ENCODE measurements at places on chromosomes 7 and 10.

- DNase-seq: no peak
Measured at GRCh38 chr10:120428754-120429153, 28.3 kb upstream of the PLPP4 start.

GRCh38 chr10:44427479-44427878 lies 42.6 kb upstream of the CXCL12 start:
- no peak for DNase-seq

GRCh38 chr7:44963364-44964290 lies 15.2 kb downstream of the MYO1G start:
- DNase-seq: no peak

- DNase-seq: no peak
Measured at GRCh38 chr10:12888470-12888869, 113.0 kb downstream of the CCDC3 start.

DNA sequence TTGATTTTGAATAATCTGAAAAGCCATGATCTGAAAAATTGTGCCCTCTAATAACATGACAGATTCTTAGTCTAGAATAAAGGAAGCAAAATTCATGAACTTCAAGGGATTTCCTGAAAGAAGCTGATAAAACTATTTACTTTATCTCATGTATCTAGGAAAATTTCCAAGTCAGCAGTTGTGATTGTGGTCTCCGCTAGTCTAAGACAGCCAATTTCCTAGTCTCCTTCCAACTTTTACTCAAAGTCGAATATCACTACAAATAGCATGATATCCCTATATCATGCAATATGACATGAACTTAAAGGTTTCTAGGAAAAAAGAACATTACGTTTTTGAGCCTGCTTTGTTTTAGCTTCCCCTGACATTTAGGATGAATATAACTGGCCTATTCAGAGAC lies 202.1 kb upstream of the GHITM start:
- DNase-seq: no peak

GRCh38 chr7:25982684-25983083 lies 169.3 kb upstream of the NFE2L3 start:
- no peak for DNase-seq

DNA sequence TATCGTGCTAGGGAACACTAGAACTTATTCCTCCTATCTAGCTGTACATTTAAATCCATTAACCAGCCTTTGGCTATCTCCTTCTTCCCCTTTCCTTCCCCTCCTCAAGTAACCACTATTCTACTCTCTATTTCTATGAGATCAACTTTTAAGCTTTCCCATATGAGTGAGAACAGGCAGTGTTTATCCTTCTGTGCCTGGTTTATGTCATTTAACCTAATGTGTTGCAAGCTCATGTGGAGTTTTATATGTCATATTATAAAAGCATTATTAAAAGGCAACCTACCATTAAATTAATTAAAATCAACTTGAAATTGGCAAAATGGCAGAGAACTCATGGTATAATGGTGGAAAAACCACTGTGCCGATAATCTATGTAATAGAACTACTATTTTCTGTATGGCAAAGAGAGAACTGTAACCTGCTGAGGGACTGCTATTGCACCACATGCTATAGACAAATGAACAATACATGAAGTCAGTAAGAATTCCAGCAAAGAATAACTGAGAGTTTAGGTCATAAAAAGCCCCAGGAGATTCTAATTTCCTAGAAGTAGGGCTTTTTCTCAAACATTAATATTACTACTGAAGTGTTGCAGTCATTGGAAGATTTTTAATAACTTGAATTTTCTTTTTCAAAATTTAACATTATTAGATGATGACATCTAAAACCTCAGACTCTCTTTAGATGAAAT lies 81.8 kb downstream of the LRRN3 start:
- DNase-seq: peak; percentile 51

GRCh38 chr7:101746314-101746713 lies 71.1 kb upstream of the CUX1 start:
- DNase-seq: no peak
